SK-N-SH (cell line): ENCODE measurements at places on chromosomes 1 and 21.
A peak's percentile ranks its signal among the peaks of the same experiment; 100 is the strongest.

DNA sequence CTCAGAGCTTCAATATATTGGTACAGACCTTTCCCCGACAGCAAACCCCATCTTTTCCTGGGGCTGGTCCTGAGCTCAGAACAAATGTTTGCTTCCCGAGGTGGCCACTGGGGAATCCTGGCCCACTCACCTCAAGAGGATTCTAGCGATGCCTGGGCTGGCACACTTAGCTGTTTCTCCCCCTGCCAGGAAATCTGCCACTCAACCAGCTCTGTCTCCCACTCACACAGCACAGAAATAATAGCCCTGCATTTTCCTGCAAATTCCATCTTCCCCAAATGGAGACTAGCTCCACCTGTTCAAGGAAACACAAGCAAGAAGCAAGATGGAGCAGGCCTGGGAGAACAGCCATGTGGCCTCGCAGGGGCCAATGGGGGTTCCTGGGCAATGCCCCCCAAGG lies 21.1 kb downstream of the KCNN3 start:
- no peak for DNase-seq

DNA sequence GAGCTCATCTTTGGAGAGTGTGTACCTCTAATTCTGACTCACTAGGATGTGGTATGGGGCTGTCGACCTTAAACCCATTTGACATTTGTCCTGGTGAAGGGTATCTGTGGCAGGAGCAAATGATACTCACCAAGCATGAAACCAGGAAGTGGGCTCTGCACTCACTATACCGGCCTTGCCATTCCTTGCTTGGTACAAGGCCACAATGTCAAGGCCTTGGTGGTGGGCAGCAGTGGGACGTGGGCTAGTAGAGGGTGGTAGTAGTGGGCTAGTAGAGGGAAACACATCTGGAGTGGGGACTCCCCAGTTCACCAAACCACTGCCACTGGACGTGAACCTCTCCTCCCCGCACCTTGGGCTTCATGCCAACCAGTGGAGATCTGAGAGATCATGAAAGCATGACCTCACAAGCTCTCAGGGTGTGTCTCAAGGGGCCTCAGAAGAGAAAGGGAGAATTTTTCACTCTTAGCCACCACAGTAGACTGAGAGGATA lies 11.5 kb downstream of the TNFSF4 start:
- DNase-seq, result no peak

GRCh38 chr1:27934818-27935549 lies at the start of gene SMPDL3B:
Gene SMPDL3B (plus strand): TSS chr1:27935000. CDS start chr1:27935184, 184 bp downstream.
- DNase-seq, result peak; percentile 47

DNA sequence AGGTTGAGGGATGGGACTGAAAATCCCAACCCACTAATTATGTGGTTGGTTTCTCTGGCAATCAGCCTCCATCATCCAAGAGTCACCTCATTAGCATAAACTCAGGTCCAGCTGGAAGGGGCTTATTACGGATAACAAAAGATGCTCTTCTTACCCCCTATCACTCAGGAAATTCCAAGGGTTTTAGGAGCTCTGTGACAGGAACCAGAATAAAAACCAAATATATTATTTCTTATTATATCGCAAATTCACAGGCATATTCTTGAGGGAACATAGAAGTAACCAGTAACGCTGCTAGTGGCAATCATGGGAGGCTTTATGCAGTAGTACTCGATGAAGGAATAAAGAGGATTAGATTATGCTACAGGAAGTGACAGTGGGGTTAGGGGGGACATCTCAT lies 59.7 kb downstream of the ATF6 start:
- DNase-seq, result no peak

DNA sequence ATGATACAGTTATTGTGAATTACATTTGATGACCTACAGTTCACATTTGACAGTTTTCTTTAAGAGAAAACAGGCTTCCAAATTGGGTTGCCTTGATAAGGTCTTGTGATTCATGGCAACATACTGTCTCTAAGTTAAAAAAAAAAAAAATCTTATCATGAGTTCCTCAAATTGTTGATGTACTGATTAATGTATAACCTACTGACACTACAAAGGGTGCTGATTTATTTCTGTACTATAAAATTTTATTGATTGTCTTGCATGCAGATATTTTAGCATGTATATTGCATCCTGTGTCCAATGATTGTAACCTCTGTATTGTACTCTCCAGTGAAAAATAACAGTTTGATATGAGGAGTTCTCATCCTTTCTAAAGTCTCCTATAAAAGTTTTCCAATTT lies 197.3 kb upstream of the IVNS1ABP start:
- DNase-seq, result no peak

DNA sequence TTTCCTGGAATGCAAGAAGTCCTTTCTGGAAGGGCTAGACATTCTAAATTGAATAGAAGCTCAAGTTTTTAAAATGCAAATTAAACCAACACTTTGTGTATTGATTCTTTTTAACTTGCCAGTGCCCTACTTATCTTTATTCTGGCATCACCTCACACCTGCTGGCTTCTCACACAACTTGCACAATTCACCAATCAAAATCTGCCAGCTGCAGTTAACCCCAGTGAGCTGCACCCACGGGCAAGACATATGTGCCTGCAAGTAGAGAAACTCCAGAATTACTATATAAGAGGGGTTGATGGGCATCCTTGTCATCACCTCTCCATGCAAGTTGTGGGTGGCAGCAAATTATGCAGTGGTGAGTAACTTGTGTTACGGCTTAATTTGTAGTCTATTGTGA lies 11.7 kb upstream of the PLPPR4 start:
- DNase-seq, result no peak

DNA sequence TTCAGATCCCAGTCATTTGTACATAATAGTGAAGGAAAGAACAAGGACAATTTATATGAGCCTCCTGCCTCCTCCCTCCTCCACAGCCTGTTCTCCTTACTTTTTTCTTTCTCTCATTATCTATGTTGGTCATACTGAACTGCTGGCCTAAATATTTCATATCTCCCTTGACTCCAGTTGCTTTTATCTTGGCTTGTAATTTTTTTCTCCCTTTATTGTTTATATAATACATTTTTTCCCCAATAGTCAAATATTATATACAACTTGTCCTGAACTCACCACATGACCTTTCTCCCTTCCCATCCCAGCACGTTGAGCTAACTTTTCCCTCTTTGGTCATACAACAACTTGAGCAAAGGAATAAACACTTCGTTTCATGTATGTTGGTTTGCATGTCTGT lies 752.1 kb downstream of the LTN1 start:
- no peak for DNase-seq

DNA sequence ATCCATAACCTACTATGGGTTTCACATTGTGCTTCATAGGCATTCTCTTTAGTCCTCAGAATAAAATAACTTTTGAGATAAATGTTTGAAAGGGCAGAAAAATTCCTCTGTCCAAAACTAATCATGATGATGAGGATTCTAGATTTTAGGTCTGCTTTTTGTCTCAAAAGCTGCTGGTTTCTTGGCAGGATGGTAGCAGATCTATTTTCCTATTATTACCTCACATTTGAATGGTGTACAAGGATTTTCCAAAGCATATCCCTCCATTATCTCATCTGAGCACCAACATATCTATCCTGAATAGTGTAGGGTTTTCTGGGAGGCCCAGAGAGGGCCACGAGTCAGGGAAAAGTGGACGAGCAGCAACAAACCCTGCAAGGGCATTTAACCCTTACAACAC lies 201.9 kb downstream of the PLPP3 start:
- DNase-seq, result no peak

- no peak for DNase-seq
These were observed 954 bp downstream of the MARK1 start for GRCh38 chr1:220528679-220529501.

DNA sequence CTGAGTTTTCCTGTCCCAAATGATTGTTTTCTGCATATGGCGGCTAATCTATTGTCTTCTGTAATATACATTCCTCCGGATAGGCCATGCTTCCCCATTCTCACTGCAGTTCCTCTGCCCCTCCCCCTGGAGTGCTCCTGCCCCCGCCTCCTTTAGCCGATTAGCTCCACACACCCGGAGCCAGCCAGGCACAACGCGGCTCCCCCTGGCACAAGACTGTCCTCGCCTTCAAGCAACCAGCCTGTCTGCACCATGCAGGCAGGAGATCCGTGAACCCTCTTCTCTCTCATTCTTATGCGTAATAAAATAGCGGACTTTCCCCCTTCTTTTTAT lies 18.0 kb downstream of the SERTAD4 start:
- DNase-seq, result peak; percentile 82

GRCh38 chr1:29210278-29211085 lies 20.3 kb downstream of the MECR start:
- no peak for DNase-seq

DNA sequence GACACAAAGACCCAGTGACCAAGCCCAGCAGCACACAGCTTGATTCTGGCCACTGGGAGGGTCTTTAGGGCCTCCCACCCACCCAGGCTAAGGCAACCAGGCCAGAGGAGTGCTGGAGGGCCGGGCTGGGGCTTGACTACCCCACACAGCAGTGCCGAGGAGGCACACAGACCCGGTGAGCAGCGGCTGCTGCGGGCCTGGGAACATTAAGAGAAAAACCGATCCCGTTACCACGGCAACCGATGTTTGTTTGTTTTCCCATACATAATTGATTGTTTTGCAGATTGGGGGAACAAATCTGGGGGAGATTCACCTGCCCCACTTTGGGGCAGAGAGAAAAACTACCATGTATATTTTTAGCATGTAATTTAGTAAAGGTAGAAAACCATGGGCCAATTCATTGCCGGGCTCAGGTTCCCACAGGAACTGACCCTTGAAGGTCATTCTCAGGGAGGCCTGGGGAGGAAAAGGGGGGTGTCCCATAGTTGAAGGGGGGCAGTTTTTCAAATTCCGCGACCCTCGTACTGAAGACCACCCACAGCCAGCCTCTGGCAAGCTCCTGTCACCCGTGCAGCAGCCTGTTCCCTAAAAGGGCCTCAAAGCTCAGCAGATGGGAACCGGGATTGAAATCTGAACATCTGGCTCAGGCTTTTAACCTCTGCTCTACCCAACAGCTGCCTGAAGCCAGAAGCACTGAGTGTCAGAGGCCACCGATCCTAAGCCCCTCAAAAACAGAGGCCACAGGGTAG lies 35.3 kb downstream of the CHD5 start:
- peak; percentile 63 for DNase-seq

GRCh38 chr1:162016631-162017030 lies 7.0 kb downstream of the OLFML2B start:
- DNase-seq, result no peak

GRCh38 chr21:37593740-37594471 lies 227.3 kb downstream of the DYRK1A start:
- DNase-seq, result no peak

DNA sequence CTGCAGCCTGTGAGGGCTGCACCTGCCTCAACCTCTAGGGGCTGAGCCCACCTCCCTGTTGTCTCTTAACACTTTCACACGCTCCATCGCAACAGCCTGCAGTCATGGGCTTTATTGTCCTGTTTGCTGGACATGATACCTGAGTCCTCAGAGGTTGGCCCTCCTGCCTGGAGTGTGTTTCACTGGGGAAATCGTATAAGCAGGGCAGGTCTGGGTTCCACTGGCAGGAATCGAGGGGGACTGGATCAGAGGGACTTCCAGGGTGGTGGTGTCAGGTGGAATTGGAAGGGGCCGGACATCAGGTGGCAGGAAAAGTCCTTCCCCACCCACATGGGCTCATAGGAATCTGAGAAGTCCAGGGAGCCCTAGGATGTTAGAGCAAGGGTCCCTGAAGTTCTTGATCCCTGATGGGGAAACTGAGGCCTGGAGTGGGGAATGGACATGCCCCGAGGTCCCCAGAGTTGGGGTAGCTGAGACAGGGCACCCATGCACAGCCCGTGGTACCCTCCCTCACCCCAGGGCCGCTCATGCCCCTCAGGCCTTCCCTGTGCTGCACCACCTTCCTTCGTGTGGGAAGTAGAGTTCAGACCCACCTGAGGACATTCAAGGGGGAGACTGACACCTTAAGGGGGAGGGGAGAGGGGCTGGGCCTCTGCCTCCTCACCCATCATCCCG lies 66.6 kb downstream of the PIK3CD start:
- DNase-seq, result no peak

DNA sequence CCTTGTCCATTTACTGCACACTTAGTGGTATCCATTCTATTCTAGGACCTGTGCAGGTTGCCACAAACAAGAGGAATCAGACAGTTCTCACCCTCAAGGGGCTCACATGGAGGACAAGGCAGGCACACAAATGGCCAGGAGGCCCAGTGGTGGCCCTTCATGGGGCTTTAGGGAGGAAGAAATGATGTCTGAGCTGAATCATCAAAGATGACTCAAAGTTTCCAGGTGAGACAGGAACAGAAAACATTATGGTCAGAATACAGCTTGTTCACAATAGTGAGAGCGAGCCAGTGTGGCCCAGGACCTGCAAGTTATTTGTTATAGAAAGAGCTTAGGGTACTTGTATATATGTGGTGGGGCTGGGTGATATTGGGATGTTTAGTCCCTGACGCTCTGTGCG lies 26.4 kb downstream of the SHISAL2A start:
- no peak for DNase-seq

- DNase-seq, result no peak
These were observed 421.2 kb downstream of the DPYD start for GRCh38 chr1:97499667-97500066.

DNA sequence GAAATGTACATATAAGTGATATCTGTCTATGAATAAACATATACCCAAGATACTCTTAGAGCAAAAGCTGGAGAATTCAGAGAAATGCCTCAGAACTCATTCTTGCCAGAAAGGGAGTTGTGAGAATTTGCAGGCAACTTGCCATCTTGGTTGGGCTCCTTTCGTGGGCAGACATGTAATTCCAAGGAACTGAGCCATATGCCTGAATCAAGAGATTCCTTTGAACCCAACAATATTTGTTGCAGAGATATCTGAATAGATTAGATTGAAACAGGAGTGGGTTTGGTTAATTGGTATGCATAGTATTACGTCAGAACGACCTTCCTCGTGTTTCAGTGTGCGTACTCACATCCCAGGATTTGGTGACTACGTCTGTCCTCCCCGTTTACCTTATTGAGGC lies 67.0 kb downstream of the TGFB2 start:
- no peak for DNase-seq

- no peak for DNase-seq
These were observed 55.5 kb upstream of the DYNLT5 start for GRCh38 chr1:66696771-66697170.
